ENCODE measurements at places on chromosomes 4 and X. TPM values are rescaled to one million over a fixed set of nuclear protein-coding genes. Genes with fewer than 3 reads are reported as not detected.

- no peak overlapping the region for H3K27ac ChIP-seq
- no peaks in the 10 kb centered on the region for H3K27me3 ChIP-seq
- no peak for DNase-seq
- H3K36me3 ChIP-seq, result no peaks in the 10 kb centered on the region
Measured at GRCh38 chr4:116501954-116502353, 583.4 kb downstream of the TRAM1L1 start.

Gene HTN3
- total RNA-seq, result not detected

Gene HPGDS
- not detected for total RNA-seq

DNA sequence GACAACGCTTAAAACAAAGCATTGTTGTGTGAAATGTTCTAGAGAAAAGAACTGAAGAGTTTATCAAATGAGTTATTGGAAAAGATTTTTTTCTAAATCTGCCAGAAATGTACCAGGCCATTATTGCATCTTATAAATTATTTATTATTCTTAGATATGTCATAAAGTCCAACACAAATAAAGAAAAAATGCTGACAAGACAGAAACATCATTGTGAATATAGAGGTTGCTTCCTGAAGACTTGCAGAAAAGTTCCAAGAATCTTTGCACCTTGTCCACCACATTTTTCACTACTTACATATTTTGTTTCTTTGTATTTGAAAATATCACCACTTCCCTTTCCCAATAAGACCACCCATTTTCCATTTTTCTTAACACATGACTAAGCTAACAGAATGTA lies 545.8 kb downstream of the IQCM start:
- no peak overlapping the region for H3K27ac ChIP-seq
- no peak overlapping the region for H3K4me3 ChIP-seq
- no peaks in the 10 kb centered on the region for H3K36me3 ChIP-seq
- H3K4me1 ChIP-seq, result peaks cover 29% of the 10 kb centered on the region
- no peaks in the 10 kb centered on the region for H3K27me3 ChIP-seq

DNA sequence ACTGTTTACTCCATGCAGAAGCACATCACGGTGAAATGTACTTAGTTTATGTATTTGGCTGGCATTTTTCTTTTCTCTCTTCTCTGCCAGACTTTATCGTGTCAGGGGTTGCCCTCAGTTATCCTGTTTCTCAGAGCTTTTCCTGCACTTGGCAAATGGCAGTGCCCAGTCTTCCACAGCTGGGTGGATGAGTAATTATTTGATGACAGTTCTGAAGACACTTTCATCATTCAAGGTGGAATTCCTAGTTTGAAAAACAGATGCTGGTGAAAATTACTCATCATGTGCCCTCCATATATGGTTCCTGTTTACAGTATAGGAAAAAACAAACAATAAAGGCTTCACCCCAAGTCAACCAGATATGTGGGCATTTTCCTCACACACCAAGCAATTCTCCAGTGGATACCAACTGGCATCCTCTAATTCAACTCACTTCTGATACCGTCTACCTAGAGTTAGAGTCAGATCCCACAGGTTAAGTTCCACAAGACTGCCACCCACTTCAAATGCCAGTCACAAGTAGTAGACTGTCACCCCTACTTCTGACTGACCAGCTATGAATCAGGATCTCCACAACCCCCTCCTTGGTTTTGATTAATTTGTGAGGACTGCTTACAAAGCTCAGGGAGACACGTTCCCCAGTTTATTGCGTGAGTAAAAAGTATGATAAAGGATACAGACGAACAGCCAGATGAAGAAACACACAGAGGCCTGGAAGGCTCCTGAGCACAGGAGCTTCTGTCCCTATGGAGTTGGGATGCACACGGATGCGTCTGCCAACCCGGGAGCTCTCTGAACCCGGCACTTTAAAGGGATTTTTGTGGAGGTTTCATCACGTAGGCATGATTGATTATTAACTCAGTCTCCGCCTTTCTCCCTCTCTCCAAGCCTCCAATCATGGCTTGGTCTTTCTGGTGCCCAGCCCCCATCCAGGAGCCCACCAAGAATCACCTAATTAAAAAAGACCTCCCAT lies 72.9 kb downstream of the CLDN34 start:
- no peaks in the 10 kb centered on the region for H3K27me3 ChIP-seq
- H3K4me1 ChIP-seq, result peaks cover 6% of the 10 kb centered on the region
- H3K4me3 ChIP-seq, result no peak overlapping the region
- H3K36me3 ChIP-seq, result no peaks in the 10 kb centered on the region

Gene GAGE2A
- total RNA-seq, result not detected

Gene ANXA3
- 87.2 TPM for total RNA-seq

GRCh38 chr4:98510757-98511517 lies 147.5 kb downstream of the TSPAN5 start:
- no peak for DNase-seq
- no peaks in the 10 kb centered on the region for H3K27me3 ChIP-seq
- peaks cover 40% of the 10 kb centered on the region for H3K4me1 ChIP-seq
- peak overlapping the region; percentile 74 for H3K27ac ChIP-seq
- H3K4me3 ChIP-seq, result no peak overlapping the region
- no peaks in the 10 kb centered on the region for H3K36me3 ChIP-seq

- H3K27me3 ChIP-seq, result no peaks in the 10 kb centered on the region
- DNase-seq, result no peak
- no peak overlapping the region for H3K4me3 ChIP-seq
- no peaks in the 10 kb centered on the region for H3K4me1 ChIP-seq
- H3K36me3 ChIP-seq, result peaks cover 9% of the 10 kb centered on the region
- no peak overlapping the region for H3K27ac ChIP-seq
Measured at GRCh38 chr4:25129917-25130316, 30.3 kb downstream of the SEPSECS start.

DNA sequence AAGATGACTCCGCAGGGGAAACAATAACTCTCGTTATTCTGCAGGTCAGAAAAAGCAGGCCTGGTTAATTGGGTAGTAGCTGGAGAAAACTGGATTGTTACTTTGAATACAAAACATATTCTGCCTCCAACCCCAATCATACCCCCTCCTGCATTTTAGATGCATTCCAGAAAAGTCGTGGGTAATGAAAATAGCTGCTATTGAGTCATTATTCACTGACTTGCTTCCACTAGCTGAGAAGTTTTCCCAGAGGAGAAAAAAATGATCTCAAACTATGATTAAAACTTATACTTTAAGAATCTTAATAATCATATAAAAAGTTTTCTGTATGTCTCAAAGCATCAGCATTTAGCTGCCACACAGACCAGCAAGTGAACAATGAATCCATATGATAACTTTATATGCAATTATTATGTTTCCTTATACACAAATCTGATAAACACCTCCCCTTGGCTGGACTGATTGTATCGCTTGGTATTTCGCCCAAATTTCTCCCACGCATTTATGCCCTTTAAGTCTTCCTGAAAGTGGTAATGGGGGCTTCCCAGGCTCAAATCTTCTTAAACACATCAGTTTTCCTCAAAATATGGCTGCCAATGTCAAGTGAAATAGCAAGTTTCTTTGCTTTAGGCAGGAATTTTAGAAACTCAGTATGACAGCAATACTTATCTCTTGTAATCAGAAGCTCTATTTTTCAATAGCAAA lies 181.0 kb downstream of the LDB2 start:
- no peak for DNase-seq
- no peaks in the 10 kb centered on the region for H3K27me3 ChIP-seq
- H3K4me1 ChIP-seq, result peaks cover 7% of the 10 kb centered on the region
- no peaks in the 10 kb centered on the region for H3K36me3 ChIP-seq
- H3K27ac ChIP-seq, result peak overlapping the region; percentile 42

Gene F9
- not detected for total RNA-seq

Gene LRCH2
- 29.4 TPM for total RNA-seq

Gene ERAS
- 0.33 TPM for total RNA-seq

DNA sequence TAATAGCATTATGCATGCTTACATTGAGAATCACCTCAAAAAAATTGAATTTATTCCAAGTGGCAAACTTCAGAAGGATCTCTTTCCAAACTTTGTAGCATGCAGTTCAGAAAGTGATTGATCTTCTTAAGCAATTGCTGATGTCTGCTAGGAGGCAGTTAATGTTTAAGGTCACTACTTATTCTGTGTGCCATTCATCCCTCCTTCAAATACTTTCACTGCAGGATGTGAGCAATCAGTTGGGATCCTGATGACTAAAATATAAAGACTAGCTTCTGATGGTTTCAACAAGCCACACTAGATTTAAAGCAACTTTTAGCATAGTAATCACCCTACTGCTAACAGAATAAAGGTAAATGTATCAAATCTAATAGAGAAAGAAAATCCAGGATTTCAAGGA lies 414.1 kb downstream of the ADGRL3 start:
- peaks cover 28% of the 10 kb centered on the region for H3K4me1 ChIP-seq
- peak overlapping the region; percentile 12 for H3K27ac ChIP-seq
- no peak for DNase-seq
- H3K27me3 ChIP-seq, result no peaks in the 10 kb centered on the region
- H3K4me3 ChIP-seq, result no peak overlapping the region
- peaks cover 3% of the 10 kb centered on the region for H3K36me3 ChIP-seq

DNA sequence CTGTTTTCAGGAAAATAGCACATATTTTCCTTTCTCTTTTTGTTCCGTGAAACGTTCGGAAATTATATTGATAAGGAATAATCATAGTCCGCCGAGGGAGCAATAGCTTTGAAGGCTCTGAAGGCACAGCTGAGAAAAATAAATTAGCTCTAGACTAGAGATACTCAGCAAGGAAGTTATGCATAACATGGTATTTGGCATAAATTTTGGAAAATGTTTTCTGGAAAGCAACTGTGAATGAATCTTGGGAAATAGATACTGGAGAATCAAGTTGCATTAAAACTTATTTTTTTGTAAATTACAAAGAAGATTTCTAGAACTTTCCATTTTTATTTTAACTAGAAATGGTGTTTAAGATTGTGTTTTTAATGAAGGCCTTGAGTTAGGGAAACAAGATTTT lies 92.4 kb downstream of the HPRT1 start:
- no peak overlapping the region for H3K4me3 ChIP-seq
- peaks cover 5% of the 10 kb centered on the region for H3K27me3 ChIP-seq
- H3K27ac ChIP-seq, result no peak overlapping the region
- DNase-seq, result no peak
- H3K4me1 ChIP-seq, result peaks cover 35% of the 10 kb centered on the region
- H3K36me3 ChIP-seq, result no peaks in the 10 kb centered on the region

DNA sequence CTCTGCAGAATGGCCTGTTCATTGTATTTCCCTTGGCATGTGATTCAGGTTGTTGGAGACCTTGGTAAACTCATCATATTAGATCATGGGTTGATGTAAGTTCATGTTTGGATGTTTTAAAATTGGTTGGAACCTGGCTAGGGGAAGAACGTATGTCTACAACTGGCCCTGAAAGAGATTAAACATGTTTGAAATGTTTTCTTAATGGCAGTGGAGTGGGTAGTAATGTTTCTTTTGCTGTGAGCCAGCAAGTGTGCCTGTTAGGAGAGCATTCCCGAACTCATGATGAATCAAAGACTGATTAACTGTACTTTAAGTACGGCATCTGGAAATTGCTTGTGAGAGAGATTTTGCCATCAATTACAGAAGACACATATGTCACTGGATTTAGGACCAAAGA lies 44.5 kb upstream of the SLC4A4 start:
- H3K36me3 ChIP-seq, result no peaks in the 10 kb centered on the region
- no peak for DNase-seq
- peak overlapping the region; percentile 55 for H3K27ac ChIP-seq
- no peaks in the 10 kb centered on the region for H3K27me3 ChIP-seq
- H3K4me3 ChIP-seq, result no peak overlapping the region

Data from mesothelial cell of epicardium (in vitro differentiated cells).